MG63 (cell line): ENCODE measurements at places on chromosomes 1 and 21. TPM values are rescaled to one million over a fixed set of nuclear protein-coding genes. Genes with fewer than 3 reads are reported as not detected.

C1orf94 gene
- not detected in 2 replicates for total RNA-seq

ZNF697 gene
- 0.22 and 0.23 TPM in 2 replicates for total RNA-seq

GRCh38 chr1:115495625-115496024 lies 146.1 kb upstream of the VANGL1 start:
- no peak for DNase-seq

GRCh38 chr21:33674226-33674625 lies 31.9 kb downstream of the ITSN1 start:
- DNase-seq: no peak

DNA sequence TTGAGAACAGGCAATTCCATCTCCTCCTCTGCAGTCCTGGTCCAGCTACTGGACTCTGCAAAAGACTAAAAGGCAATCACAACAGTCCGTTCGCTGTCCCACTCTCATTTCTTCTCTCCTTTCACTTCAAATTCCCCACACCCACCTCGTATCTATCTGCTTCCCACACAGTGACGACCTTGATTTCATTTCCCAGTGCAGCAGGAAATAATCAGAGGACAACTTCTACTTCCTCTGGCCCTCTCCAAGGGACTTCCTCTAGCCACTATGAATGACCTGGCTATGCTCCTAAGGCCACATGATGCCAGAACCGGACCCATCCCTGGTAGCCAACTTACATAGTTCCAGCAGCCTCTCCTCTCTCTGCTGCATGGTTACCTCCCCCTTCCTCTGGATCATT lies 8.0 kb downstream of the NOL9 start:
- DNase-seq: no peak

DNA sequence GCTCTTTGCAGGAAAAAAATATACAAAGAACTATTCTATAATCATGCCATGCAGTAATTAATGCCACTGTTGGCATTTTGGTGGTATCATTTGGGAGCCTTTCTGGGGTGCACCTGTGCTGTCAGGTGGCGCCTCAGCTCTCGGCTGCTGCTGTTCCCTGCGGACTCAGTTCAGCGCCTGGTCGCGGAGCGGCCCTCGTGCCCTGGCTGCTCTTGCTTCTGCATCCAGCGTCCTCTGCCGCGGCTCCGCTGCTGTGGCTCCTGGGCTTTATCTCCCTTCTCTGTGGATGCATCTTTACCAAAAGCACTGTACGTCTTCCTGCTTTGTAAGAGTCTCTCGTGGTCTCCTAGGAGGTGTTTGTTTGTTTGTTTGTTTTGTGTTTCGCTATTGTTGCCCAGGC lies 35.1 kb upstream of the PWP2 start:
- no peak for DNase-seq
